Natural killer cell treated with Interleukin-12 subunit alpha and Interleukin-12 subunit beta and Interleukin-15 and Interleukin-18, amount 100 ng/mL, for 72 hours (primary cell): ENCODE measurements at places on chromosomes 6 and 20. TPM values are rescaled to one million over a fixed set of nuclear protein-coding genes. Genes with fewer than 3 reads are reported as not detected.
A peak's percentile ranks its signal among the peaks of the same experiment; 100 is the strongest.

Gene PRPH2
- total RNA-seq = 0.10 TPM

Gene KIAA1755
- total RNA-seq = not detected

DNA sequence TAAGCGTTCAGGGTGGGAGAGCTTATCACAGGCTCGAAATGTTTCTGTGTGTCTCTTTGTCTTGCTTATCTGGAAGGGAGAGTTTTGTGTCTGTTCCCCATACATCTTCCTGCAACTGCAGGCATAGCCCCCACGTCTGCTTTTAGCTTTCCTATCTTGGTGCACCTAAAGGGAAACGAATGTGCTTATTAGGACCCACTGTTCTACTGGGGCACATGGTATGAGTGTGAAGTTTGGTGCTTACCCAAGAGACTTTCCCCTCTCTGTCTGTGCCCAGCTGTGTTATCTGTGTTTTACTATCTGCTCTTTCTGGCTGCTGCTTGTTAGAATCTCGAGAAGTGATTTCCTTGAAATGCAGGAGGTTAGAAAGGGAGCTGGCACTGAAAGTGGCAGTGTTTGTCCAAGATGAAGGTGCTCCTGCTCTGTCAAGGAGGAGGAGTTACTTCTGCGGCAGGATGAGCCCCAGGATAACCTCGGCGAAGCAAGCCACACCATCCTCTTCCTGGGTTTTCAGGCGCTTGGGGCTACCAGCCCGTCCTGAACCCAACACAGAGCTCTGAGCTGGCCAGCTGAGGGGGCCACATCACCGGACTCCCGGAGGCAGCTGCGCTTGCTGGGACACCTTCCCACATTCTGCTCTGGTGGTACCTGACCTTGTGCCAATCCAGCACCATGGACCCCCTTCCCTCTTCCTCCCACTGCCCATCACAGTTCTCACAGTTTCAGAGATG lies 23.4 kb downstream of the DYNLT1 start:
- DNase-seq = no peak

DNA sequence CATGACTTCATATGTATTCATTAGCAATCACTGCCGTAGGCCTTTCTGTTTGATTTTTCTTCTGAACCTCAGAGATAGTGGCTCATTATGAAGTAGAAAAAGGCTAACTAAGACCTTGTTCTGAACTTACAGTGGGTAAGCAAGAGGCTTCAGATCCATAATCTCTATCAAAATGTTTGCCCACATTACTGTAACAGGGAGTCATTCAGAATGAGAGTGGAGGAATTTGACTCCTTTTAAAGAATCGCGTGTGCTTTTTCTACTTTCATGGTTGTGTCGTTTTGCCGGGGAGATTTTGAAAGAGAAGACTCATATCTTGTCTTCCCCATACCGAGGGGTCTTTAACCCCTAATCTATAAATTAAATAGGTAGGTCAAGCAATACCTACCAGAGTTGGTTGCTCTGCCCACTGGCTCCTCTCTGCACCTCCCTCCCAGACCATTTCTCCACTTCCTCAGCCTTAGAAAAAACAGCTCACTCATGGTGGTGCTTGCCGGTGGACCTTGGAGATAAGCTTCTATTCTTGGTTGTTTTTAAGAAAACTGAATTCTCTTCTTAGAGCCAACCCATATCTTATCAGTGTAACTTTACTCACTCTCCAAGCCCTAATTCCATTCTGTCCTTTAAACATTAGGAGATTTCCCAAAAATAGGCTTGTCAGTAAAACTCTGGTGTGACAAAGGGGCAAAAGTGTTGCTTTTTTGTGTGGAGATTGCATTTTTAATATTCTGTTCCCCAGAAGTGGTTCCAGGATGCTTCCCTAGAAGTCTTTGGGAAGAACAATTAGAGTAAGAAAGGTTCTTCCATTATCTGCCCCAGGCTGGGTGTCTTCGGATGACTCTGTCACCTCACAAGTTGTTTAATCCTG lies 56.6 kb downstream of the E2F3 start:
- no peak for DNase-seq

GRCh38 chr6:137827977-137828810 lies 38.9 kb upstream of the TNFAIP3 start:
- DNase-seq = no peak

DNA sequence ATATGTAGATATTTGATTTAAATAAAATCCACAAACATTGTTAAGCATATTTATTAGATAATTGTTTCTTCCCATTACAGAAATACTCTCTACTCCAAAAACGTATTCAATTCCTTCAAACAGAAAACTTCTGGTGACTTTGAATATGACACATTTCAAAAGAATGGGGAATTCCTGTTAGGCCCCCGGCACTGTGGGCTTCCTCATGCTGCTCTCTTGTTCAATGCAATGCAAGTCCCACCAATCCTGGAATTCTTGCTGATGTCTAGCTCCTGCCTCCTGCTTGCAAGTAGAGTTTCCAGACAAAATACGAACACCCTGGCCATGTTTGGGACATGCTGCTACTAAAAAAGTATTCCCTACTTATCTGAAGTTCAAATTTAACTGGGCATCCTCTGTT lies 544.1 kb downstream of the QKI start:
- no peak for DNase-seq

DNA sequence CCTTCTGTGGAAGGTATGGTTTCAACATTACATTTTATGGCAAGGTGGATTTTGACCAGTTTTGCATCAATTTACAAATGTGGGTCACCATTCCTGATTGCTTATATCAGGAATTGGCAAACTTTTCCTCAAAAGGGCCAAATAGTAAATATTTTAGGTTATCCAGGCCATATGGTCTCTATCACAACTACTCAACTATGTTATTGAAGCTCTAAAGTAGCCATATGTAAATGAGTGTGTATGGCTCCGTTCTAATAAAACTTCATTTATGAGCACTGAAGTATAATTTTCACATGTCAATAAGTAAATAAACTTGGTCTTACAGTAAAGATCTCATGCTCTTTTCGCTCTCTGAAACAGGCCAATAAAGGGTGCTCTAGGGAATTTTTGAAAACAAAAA lies 362.7 kb upstream of the SASH1 start:
- no peak for DNase-seq

GRCh38 chr20:17023806-17024205 lies 203.0 kb upstream of the PCSK2 start:
- DNase-seq = no peak

Gene CFB
- 0.40 TPM for total RNA-seq

DNA sequence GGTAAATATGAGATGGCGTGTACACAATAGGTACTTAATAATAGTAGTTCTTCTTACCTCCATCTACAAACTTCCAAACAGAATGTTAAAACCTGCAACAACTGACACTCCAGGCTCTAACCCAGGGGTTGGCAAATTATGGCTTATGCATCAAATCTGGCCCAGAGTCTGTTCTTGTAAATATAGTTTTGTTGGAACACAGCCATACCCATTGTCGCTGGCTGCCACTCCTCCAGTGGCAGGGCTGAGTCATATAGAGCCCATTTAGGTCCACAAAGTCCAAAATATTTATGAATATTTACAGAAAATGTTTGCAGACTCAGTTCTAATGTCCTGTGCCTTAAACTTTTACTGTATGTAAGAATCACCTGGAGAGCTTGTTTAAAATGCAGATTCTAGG lies 69.9 kb upstream of the BTBD3 start:
- DNase-seq = no peak

DNA sequence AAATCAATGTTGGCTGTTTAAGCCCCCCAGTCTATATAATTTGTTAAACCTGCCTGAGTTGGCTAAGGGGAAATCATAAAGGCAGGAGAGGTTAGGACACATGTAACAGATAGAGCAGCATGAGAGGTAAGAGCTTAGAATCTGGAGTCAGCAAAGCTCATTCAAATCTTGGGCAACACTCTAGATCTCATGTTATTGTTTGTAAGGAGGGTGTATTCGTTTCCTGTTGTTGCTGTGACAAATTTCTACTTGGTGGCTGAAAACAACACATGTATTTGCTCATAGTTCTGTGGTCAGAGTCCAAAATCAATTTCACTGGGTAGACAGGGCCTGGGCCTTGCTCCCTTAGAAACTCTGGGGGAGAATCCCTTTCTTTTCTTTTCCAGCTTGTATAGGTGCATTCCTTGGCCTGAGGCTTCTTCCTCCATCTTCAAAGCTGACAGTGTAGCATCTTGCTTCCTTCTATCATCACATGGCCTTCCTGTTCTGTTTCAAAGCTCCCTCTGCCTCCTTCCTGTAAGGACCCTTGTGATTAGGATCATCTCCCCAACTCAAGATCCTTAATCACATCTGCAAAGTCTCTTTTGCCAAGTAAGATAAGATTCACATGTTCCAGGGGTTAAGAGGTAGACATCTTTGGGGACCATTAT lies 4.4 kb downstream of the LY86 start:
- no peak for DNase-seq

DNA sequence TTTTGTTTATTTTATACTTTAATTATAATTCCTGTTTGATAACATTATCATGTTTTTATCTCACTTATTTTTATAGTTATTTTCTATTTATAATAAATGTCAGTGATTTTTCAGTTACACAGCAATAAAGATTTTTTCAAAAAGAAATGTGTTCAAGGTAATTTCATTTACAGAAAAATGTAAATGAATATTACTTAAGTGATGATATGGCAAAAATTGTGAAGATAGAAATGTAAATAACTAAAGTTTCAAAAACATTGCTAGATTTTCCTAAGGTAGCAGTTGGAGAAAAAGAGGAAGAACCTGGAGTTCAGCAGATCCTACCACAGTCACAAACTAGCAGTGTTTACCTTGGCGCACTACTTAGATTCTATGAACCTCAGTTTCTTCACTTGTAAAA lies 202.6 kb downstream of the RFPL4B start:
- DNase-seq = no peak

GRCh38 chr6:30857549-30857948 lies 26.8 kb upstream of the DDR1 start:
- DNase-seq = no peak

Gene HDGFL1
- total RNA-seq = not detected

GRCh38 chr20:31815408-31816188 lies 3.6 kb upstream of the MYLK2 start:
- DNase-seq = no peak

DNA sequence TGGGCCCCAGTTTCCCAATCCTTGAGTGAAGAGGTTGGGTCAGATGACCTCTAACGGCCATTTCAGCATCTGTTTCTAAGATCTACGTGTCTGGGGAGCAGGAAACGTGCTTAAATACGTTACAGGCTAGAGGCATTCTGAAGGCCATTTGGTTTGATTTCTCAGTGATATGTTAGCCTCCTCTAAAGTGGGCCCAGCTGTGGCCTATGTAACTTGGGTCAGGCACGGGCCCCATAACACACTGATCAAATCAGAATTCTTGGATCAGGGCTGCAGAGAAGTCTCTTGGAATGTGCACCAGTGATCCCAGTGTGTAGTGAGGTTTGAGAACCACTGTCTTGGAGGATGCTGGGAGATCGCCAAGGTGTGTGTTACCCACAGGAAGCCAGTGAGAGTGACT lies 36.1 kb upstream of the TGM3 start:
- no peak for DNase-seq

Gene TPD52L1
- total RNA-seq = not detected

- DNase-seq = no peak
Observed at GRCh38 chr6:20716865-20717264, 182.6 kb downstream of the CDKAL1 start.

Gene PSORS1C2
- not detected for total RNA-seq

Gene SLC44A4
- not detected for total RNA-seq

- DNase-seq = no peak
Observed at GRCh38 chr6:146968041-146968760, 236.0 kb upstream of the STXBP5 start.

DNA sequence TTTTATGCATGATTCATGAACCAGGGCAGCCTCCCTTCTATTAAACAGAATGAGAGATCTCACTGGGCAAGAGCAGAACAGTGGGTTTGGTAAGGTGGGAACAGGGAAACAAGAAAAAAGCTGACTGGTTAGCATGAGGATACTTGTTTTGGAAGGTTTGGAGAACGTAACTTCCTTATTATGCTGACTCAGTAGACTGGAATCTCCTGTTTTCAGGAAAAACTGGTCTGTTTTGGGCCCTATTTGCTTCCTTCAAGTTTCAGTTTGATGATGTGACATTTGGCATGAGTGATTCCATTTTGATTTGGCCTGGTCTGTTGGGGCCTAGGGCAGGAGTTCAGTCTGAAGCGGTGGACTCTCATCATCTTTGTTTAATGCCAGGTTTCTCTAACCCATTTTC lies 172.0 kb downstream of the MYLK4 start:
- DNase-seq = no peak

DNA sequence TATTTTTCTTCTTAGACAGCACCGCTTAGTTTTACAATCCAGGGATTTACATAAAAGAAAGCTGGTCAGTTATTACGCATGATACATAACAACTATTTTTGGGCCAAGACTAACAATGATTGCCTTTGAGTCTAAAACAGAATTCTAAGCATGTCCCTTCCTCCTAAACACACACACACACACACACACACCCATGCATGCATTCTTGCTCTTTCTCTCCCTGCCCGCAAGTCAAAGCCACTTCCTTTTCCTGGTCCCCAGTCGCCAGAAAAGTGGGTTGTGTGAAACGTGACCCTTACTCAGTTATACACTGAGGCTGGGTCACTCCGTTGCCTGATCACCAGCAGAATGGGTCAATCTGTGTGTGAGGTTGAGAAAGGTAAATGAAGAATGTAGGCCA lies 31.4 kb downstream of the FYN start:
- DNase-seq = peak; percentile 85

Gene TRAPPC3L
- total RNA-seq = not detected

Gene APCDD1L
- not detected for total RNA-seq

GRCh38 chr6:35718911-35719381 lies 17.9 kb upstream of the ARMC12 start:
- no peak for DNase-seq

DNA sequence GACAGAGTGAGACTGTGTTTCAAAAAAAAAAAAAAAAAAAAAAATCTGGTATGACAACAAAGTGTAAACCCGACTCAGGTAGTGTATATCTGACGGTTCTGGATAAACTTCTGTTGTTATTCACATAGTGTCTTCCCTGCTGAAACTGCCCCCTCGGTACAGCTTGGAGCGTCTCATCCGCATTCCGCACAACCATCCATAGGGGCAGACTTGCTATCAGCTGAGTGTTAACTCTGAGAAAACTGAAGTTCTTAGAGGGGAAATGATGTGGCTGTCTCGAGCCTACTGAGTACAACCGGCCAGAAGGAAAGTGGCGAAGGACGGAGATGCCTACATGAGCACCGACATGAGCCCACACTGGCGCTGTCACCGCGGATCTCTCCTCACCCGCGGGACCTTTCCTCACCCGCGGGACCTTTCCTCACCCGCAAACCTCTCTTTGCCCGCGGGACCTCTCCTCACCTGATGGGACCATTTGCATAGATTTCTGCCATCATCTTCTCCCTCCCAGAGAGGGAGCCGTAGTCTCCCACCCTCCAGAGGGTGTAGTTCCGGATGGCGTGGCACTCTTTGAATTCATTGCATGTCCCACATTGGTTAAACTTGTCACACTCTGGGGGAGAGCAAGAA lies 9.8 kb downstream of the CTSZ start:
- no peak for DNase-seq

GRCh38 chr6:26249957-26250697 lies 114.9 kb upstream of the BTN3A2 start:
- peak; percentile 70 for DNase-seq

Gene ADGRF5
- total RNA-seq = not detected

Gene PDYN
- not detected for total RNA-seq

GRCh38 chr6:22926790-22927354 lies 357.5 kb downstream of the HDGFL1 start:
- DNase-seq = no peak
